ENCODE measurements at places on chromosomes 1 and 21.

GRCh38 chr1:213054733-213055591 is 3.9 kb downstream of the RPS6KC1 start:
- no peak for DNase-seq

- no peak for DNase-seq
These were observed 482.1 kb upstream of the RGS18 start for GRCh38 chr1:191675856-191676783.

GRCh38 chr1:206987873-206988272 is 17.6 kb upstream of the FCAMR start:
- DNase-seq: no peak

DNA sequence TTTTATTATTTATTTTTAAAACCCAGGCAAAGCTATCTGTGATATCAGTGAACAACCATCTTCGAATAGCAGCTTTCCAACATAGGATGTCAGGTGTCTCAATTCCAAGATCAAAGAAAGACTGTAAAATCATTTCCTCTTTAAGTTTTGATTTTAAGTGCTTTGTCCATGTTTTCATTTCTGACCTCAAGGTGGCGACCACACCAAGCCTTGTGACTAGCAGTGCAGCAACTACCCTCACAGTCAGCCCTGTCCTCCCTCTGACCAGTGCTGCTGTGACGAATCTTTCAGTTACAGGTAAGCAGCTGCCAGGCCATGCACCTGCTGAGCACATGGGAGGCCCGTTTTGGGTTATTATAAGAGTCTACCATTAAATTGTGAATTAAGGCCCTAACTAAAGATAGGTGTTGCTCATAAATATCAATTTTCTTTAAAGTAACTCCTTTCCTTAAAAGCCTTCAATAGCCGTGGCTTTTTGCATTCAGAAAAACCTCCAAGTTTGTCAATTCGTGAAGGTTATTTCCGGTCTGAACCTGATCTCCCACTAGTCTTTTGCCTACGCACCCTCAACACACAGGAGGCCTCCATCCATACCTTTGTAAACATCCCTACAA is 117.0 kb downstream of the CD247 start:
- DNase-seq: peak; percentile 31

- DNase-seq: no peak
These were observed 228.1 kb downstream of the AKT3 start for GRCh38 chr1:243621973-243622372.

GRCh38 chr1:30814292-30814691 is 56.7 kb upstream of the LAPTM5 start:
- DNase-seq: no peak

DNA sequence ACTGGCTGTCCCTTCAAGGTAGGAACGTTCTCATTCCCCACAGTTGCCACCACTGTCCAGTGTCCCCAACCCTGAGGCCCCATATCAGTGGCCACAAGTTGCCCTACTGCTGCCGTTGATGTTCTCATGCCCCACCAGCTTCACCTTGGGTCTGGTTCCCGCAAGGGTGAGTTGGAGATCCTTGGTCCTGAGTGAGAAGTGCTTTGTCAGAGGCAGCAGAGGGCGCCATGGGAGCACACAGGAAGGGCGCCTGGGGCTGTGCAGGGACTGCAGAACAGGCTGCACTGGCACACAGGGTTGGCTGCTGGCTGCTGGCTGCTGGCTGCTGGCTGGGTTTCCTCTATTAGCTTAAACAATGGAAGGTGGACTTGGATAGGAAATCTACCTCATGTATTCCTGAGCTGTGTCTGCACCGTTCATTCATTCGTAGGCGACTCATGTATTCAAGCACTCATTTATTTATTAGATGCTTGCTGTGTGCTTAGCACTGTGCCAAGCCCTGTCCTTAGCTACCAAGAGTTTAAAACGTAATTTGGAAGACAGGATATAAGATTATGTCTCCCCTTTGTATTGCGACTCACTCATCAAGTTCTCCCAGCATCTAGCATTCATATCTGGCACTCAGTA is 2.1 kb upstream of the S100A9 start:
- DNase-seq: no peak

DNA sequence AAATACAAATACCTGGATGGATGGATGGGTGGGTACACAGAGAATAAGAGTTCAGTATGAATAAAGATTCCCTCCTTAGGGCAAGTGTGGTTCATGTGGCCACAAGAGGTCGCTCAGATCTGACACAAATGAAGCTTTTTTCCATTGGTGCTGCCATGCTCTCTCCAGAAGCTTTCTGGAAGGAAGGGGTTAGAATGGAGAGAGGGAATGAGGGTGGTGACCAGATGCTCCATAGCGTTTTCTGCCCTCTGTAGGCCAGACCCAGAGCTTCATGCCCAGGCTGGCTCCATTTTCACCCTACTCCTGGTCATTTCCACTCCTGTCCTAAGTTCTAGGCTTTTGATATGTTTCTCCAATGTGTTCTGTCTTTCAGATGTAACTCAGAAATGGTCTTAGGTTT is 3.3 kb upstream of the FCRL6 start:
- DNase-seq: peak; percentile 6

- no peak for DNase-seq
These were observed 155.2 kb downstream of the FOXD2 start for GRCh38 chr1:47593013-47593568.

DNA sequence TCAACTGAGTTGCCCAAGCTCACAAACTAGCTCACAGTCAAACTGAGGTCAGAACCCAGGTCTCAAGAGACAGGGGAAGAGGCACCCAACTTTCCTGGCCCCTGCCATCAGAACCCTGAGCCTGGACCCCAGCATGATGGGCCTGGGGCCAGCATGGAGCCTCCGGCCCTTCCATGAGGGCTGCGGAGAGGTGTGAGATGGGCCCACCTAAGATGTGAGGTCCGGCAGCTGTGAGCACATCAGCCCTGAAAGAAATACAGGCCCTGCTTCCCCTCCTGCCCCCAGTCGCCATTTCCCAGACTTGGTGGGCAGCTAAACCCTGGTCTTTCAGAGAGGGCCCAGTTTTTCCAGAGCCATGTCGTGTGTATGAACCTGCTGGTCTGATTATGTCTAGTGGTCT is 30.6 kb downstream of the QSOX1 start:
- DNase-seq: no peak

DNA sequence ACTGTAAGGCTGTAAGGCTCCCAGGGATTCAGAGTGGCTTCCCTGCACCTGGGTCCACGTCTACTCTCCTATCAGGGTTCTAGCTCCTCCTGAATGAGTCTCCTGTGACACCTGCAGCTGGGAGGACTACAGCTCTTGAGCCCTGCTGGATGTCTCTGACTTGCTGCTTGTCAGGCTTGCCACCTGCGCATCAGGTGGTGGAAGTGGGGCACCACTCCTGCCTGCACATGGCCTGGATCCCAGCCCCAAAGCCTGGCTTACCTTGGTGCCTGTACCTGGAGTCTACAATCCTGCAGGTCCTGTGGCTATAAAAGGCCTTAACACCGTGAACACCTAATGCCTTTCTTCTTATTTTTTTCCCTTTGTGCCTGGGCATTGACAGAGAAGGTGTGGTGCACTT is 82.2 kb downstream of the FAM78B start:
- no peak for DNase-seq

DNA sequence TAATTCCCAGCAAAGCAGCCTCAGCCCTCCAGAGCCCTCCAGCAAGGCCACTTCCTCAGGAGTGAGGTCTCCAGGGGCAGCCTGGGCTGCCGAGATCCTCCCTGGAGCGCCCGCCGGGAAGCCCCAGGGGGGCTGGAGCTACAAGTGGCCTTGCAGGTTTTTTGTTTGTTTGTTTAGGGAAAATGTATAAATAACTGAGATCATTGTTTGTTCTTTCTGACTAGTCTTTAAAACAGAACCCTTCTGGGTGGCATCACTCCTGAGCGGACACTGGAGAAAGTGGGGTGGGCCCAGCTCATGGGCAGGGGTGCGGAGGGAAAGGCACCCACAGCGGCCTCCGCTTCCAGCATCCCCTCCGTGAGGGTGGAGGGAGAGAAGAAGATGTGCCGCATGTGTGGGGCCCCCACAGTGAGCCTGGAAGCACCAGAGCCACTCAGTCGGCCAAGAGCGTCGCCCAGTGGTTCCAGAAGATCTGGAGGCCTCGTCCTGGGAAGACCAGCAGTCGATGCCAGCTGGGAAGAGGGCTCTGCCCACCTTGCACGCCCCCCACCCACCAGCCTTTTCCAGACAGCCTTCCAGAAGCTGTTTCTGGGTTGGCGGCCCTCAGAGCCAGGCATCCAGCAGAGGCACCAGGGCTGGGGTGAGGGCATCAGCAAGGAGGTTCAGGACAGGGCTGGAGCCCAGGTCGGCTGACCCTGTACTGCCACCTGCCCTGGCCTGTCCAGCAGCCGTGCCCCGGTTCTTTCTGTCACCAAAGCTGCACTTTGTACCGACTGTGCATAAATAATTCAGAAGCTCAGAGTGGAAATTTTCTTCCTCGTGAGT is 34.6 kb downstream of the TFF3 start:
- DNase-seq: no peak

GRCh38 chr1:60504206-60504840 is 430.8 kb upstream of the C1orf87 start:
- DNase-seq: no peak

- DNase-seq: no peak
These were observed 100.5 kb downstream of the TIAM1 start for GRCh38 chr21:31243611-31244010.

- no peak for DNase-seq
These were observed 33.1 kb upstream of the COL6A2 start for GRCh38 chr21:46064870-46065214.

- no peak for DNase-seq
These were observed 105.5 kb upstream of the TARDBP start for GRCh38 chr1:10906866-10907519.

DNA sequence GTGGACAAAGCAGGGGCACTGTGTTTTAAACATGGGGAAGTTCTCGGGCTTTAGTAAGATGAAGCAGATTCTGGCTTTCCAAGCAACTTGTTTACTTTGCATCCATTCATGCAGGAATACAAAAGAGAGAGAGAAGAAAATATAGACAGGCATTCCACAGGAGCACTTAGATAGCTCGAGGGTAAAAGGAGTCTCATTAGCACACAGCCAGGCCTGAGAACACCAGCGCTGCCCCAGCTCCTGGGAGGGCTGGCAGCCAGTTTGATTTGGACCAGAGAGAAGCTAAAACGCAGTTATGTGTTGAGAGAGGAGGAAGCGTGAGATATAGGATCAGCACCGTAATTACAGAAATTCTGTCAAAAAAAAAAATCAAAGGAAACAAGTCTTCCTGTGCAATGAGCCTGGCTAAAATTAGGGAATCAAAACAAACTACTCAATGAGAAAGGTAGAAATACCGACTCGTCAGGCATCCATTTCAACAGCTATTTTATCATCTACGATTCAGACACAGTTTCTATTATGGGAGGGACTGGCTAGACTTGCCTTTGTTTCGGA is 68.2 kb downstream of the CLSTN1 start:
- no peak for DNase-seq

DNA sequence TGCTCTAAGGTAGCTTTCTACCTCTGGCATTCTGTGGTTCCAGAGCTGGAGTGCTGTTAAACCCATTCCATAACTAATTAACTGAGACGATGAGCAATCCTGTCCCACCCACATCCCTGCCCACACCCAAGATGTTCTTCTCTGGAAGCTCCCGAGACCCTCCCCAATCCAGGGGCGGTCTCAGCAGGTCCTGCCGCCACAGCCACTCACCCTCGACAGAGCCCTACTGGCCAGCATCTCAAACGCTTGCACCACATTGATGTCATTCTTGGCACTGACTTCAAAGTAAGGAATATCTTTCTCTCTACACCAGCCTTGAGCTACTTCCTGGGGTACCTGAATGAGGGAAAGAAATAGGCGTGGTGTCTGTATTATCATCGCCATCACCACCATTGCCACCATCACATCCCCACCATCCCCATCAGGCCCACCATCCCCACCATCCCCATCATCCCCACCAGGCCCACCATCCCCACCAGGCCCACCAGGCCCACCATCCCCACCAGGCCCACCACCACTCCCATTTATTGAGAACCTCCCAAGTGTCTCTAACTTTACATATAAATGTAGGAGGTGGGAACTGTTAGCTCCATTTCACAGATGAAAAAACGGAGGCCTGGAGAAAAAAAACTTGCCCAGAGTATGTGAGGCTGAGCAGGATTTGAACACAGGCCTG is 17.7 kb downstream of the RAB7B start:
- DNase-seq: no peak

DNA sequence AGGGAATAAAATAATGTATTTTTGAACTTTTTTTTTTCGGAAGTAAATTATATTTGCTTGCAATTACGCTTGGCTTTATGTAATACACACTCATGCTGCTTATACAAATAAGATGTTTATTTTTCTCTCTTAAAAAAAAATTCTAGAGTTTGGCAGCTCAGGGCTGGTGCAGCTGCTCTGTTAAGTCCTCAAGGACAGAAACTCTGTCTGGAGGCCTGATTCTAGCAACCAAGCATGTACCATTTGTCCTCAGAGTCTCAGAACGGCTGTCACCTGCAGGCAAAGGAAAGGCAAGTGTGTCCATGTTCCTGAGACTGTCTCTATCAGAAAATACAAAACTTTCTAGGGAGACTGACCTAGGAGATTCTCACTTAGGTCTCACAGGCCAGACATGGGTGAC is 23.2 kb upstream of the CLDN17 start:
- DNase-seq: no peak

DNA sequence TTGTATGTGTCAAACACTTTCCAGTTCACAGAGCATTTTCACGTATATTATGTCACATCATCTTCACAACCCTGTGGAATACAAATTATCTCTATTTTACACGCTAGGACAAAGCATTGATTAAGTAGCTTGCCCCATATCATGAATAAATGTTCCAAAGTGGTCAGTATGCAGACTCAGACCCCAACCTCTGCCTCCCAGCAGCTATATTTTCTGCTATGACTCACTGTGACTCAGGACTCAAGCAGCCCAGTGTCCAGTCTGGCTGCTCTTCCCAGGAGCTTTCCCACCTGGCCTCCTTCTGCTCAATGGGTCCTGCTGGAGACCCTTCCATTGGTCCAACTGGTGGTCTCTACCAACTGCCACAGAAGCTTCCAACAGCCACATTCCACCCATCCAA is 56.0 kb upstream of the RAP1A start:
- DNase-seq: no peak

DNA sequence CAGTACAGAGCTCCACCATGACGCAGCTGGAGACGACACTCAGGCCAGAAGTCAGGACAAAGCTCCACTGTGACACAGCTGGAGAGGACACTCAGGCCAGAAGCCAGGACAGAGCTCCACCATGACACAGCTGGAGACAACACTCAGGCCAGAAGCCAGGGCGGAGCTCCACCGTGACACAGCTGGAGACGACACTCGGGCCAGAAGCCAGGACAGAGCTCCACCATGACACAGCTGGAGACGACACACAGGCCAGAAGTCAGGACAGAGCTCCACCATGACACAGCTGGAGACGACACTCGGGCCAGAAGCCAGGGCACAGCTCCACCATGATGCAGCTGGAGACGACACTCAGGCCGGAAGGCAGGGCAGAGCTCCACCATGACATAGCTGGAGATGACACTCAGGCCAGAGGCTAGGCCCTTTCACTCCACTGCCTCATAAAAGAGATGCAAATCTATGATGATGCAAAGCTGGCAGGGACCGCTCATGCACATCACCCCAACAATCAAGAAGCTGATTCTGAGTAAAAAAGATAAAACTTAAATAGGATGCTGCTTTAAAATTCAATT is 13.6 kb upstream of the OR2B11 start:
- no peak for DNase-seq

- peak; percentile 10 for DNase-seq
These were observed 7.0 kb upstream of the IGSF21 start for GRCh38 chr1:18100491-18101063.

- no peak for DNase-seq
These were observed 131.6 kb upstream of the ETV3 start for GRCh38 chr1:157269656-157270375.

GRCh38 chr1:42753070-42753469 is 13.0 kb upstream of the CLDN19 start:
- DNase-seq: no peak

Data from CD8-positive, alpha-beta T cell (primary cell).